ENCODE measurements at places on chromosomes 5 and 9.

- no peaks in the 10 kb centered on the region for H3K36me3 ChIP-seq
- H3K27me3 ChIP-seq: no peaks in the 10 kb centered on the region
- no peak overlapping the region for H3K4me3 ChIP-seq
- H3K27ac ChIP-seq: no peak overlapping the region
- no peak for DNase-seq
Observed at GRCh38 chr5:60972231-60972630, 27.2 kb downstream of the NDUFAF2 start.

DNA sequence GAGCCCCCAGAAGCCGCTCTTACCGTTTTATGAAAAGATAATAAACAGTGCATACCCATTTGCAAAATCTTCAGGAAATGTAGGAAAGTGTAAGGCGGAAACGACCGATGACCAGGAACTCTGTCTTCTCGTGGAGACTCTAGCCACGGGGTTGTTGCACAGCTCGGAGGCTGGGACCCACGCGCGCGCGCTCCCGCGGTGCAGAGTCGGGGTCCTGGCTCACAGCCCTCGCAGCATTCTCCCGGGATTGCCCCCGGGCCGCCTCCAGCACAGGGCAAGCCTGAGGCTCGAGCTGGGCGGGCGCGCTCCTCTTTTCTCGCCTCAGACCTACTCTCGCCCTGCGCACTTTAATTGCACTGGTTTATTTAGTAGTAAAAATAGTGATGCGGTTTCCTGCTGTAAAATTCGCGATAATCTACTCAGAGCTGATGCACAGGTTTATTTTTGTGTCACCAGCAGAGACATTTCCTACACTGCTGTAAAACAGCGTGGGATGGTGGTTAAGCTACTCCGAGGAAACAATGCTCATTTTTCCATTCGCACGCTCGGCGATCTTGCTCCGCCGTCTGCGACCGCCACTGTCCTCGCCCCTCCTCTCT, 15.5 kb downstream of the TRIM7 start:
- no peaks in the 10 kb centered on the region for H3K27me3 ChIP-seq
- H3K27ac ChIP-seq: peak overlapping the region; percentile 96
- peaks cover 15% of the 10 kb centered on the region for H3K4me1 ChIP-seq
- peak overlapping the region; percentile 93 for H3K4me3 ChIP-seq

GRCh38 chr9:135589596-135590485, 28.3 kb downstream of the PAEP start:
- H3K4me1 ChIP-seq: no peaks in the 10 kb centered on the region
- no peak overlapping the region for H3K4me3 ChIP-seq
- H3K27ac ChIP-seq: no peak overlapping the region
- no peak for DNase-seq
- peaks cover 56% of the 10 kb centered on the region for H3K27me3 ChIP-seq
- H3K36me3 ChIP-seq: no peaks in the 10 kb centered on the region

DNA sequence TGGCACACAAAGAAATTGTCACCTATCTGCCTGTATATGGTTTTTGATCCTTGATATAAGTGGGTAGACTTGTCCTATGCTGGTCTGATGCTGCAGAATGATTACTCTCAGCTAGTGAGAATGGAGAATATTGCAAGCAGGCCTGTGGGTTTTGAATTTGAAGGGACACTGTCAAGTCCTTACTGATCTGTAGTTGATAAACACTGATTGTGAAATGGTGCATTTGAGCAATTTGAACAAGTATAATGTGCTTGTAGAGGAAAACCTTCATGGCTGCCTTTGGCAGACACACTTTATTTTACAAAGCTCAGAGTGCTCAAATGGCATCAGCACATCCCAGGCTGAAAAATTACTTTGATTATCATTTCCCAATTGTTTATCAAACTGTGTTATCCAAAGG, 9.3 kb downstream of the ENTREP1 start:
- no peak overlapping the region for H3K4me3 ChIP-seq
- H3K36me3 ChIP-seq: no peaks in the 10 kb centered on the region
- H3K4me1 ChIP-seq: no peaks in the 10 kb centered on the region
- DNase-seq: no peak
- no peaks in the 10 kb centered on the region for H3K27me3 ChIP-seq
- H3K27ac ChIP-seq: no peak overlapping the region

DNA sequence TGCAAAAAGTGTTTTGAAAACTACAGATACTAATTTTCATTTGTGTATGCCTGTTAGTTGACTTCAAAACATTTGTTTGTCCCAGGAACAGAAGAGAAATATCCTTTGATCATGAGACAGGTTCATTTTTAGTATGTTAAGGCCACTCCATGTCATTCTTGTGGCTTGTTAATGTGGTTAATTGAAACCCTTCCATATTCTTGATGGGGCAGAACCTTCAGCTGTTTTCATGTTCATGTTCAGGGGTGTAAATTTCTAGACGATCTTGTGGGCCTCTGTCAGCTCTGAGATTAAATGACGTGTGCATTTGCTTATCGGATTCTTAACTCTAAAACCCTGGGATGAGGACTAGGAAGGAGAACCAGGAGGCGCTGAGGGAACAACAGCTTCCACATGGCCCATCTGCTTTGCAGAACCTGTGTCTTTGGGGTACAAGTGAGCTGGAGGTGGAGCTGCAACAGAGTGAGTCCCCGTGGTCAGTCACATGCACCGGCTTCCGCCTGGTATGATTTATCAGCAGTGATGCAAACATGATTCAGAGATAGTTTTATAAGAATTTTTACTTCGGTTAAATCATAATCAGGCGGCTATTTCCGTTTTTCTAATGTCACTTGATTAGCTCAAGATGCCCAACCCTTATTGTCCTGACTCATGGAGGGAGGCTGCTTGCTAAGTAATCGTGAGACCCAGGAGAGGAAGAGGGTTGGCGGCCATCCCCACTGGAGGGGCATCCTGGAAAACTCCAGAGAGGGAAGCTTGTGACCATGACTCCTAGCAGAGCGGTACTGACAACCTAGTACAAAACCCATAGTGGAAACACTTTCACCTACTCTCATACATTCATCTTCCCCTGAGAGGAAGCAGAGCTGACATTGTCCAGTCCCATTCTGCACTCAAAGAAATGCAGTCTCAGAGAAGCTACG, 138.4 kb downstream of the C9orf152 start:
- H3K4me1 ChIP-seq: peaks cover 19% of the 10 kb centered on the region
- no peaks in the 10 kb centered on the region for H3K27me3 ChIP-seq
- DNase-seq: peak; percentile 72
- peak overlapping the region; percentile 2 for H3K27ac ChIP-seq
- no peaks in the 10 kb centered on the region for H3K36me3 ChIP-seq

- DNase-seq: no peak
- no peaks in the 10 kb centered on the region for H3K27me3 ChIP-seq
- no peak overlapping the region for H3K27ac ChIP-seq
- no peaks in the 10 kb centered on the region for H3K4me1 ChIP-seq
- H3K4me3 ChIP-seq: no peak overlapping the region
- no peaks in the 10 kb centered on the region for H3K36me3 ChIP-seq
Observed at GRCh38 chr5:143575286-143575685, 171.8 kb upstream of the NR3C1 start.

- H3K4me1 ChIP-seq: peaks cover 16% of the 10 kb centered on the region
- H3K27me3 ChIP-seq: no peaks in the 10 kb centered on the region
- H3K4me3 ChIP-seq: no peak overlapping the region
- DNase-seq: no peak
- no peak overlapping the region for H3K27ac ChIP-seq
- peaks cover 23% of the 10 kb centered on the region for H3K36me3 ChIP-seq
Observed at GRCh38 chr9:77218612-77219011, 41.3 kb downstream of the VPS13A start.

DNA sequence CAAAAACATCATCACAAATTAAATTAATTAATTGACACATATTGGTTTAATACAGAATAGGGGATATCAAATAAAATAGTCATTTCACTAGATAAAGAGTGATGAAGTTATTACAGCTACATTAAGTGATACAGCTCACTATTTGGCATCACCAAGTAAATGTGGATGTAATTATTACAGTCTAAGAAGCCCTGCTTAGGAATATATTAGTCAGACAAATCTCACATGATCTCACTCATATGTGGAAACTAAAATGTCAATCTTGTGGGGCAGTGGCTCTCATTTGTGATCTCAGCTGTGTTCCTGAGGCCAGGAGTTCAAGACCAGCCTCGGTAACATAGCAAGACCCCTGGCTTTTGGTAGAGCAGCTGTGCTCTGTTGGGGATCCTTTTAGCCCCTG, 233.4 kb upstream of the RGMB start:
- H3K36me3 ChIP-seq: no peaks in the 10 kb centered on the region
- no peak overlapping the region for H3K27ac ChIP-seq
- no peaks in the 10 kb centered on the region for H3K27me3 ChIP-seq
- DNase-seq: no peak

DNA sequence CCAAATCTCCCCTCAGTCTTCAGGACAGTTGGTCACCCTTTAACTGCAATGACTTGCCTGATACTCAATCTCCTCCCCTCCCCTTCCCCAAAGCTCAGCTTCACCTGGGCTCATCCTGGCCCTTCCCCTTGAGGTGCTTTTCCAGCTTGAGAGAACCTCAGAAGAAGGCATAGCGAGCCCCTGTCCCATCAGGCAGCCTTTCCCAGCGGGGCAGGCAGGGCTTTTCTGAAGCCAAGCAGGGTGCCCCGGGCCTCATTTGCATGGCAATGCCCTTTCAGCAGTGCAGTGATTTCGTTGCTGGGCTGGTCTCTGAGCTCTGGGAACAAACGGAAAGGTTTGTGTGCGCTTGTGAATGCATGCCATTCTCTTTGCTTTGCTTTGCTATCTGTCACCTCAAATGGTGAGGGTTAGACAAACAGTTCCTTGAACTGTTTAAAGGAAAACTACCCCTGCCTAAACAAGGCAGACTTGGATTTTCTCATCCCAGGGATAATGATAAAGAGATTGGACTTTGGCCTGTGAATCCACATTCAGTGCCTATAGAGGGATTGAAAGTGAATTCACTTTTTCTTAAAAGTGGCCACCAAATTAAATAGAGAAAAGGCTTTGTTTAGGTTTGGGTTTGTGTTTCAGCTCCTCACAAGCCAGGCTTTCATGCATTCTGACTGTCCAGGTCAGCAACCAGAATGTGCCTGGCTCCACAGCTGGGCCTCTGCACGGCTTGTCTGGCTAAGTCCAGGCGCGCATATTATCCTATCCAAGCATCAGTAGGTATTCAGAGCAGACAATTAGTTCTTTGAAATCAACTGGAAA, 165.3 kb downstream of the ZNF608 start:
- no peaks in the 10 kb centered on the region for H3K27me3 ChIP-seq
- H3K27ac ChIP-seq: no peak overlapping the region
- DNase-seq: no peak
- H3K36me3 ChIP-seq: no peaks in the 10 kb centered on the region

GRCh38 chr5:174317256-174317894, 271.9 kb downstream of the NSG2 start:
- H3K36me3 ChIP-seq: no peaks in the 10 kb centered on the region
- peaks cover 62% of the 10 kb centered on the region for H3K27me3 ChIP-seq

DNA sequence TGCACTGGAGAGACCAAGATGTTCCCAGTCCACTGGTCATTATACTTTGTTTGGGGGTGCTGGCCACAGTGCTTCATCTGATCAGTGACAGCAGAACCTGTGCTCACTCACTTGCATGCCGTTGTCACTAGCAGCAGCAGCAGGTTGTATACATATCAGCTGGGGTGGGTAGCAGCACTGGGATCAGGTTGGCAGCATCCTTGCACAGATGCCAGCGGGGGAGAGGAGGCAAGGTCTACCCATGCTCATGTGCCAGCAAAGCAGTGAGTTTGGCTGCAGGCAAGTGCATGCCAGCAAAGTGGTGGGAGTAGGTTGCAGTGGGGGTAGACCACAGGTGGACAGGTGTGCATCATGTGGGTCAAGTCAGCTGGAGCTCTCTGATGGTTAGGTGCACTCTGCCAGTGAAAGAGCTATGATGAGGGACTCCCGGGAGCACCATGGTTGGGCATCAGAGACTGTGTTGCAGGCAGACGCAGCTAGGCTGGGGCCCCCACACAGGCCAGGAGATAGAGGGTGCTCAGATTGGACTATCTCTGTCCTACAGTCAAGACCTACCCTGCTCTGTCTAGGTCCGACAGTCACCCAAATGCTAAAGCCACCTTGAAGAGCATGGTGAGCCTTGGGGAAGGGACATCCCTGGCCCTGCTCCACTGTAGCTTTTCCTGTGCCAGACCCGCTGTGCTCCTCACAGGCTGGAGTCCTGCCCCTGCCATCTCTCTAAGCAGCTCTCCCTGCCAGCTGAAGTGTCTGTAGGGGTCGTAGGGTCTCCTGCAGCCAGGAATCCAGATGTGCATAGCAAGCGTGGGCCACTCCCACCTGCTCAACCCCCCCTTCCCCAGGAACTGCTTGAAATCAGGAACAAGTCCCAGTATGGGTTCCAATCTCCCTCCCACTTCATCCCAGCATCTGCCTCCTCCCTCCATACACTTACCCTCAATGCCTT, 119.8 kb downstream of the RNF180 start:
- peaks cover 4% of the 10 kb centered on the region for H3K4me1 ChIP-seq
- H3K27me3 ChIP-seq: no peaks in the 10 kb centered on the region
- DNase-seq: no peak
- H3K27ac ChIP-seq: no peak overlapping the region
- no peaks in the 10 kb centered on the region for H3K36me3 ChIP-seq

- no peak for DNase-seq
- H3K27ac ChIP-seq: no peak overlapping the region
- no peaks in the 10 kb centered on the region for H3K27me3 ChIP-seq
- H3K4me3 ChIP-seq: no peak overlapping the region
Observed at GRCh38 chr9:6428940-6429889, 16.2 kb downstream of the UHRF2 start.

GRCh38 chr9:36187414-36187813, 3.3 kb upstream of the CLTA start:
- no peak for DNase-seq
- H3K4me1 ChIP-seq: peaks cover 15% of the 10 kb centered on the region
- no peak overlapping the region for H3K4me3 ChIP-seq
- H3K27me3 ChIP-seq: no peaks in the 10 kb centered on the region
- H3K27ac ChIP-seq: no peak overlapping the region
- no peaks in the 10 kb centered on the region for H3K36me3 ChIP-seq

DNA sequence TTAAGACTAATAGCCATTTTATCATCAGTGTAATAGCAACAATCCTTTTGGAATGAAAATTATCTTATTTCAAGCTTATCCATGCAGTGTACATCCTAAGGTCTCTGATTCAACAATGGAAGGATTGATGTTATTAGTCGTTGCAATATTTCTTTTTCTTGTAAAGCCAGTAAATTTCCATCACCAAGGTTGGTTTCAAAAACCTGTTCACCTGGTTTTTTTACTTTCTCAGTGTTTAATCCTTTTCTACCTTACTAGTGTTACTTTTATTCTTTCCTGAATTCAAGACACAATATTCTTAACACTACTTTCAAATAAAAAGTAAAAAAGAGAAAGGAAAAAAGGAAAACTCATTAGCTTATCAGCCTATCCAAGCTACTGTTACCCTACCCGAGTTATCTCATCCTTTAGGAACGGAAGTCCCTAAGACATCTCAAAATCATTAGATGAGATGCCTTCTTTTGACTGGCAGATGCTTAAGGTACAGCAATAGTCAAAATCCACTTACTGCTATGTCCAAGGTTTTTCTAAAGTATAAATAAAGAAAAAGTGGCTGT, 5.4 kb downstream of the ZFR start:
- peaks cover 62% of the 10 kb centered on the region for H3K4me1 ChIP-seq
- no peak overlapping the region for H3K4me3 ChIP-seq
- no peaks in the 10 kb centered on the region for H3K36me3 ChIP-seq
- no peaks in the 10 kb centered on the region for H3K27me3 ChIP-seq
- H3K27ac ChIP-seq: no peak overlapping the region

- H3K27me3 ChIP-seq: no peaks in the 10 kb centered on the region
- no peak overlapping the region for H3K27ac ChIP-seq
- no peaks in the 10 kb centered on the region for H3K4me1 ChIP-seq
- DNase-seq: no peak
- no peaks in the 10 kb centered on the region for H3K36me3 ChIP-seq
- no peak overlapping the region for H3K4me3 ChIP-seq
Observed at GRCh38 chr5:97544678-97545077, 361.6 kb upstream of the RIOK2 start.

GRCh38 chr9:129694243-129694646, 28.8 kb downstream of the PRRX2 start:
- no peaks in the 10 kb centered on the region for H3K27me3 ChIP-seq
- H3K36me3 ChIP-seq: no peaks in the 10 kb centered on the region
- peak overlapping the region; percentile 91 for H3K27ac ChIP-seq
- DNase-seq: peak; percentile 58

Data from tibial artery (tissue), 4 donors.